ENCODE measurements at places on chromosomes 5 and 9. TPM values are rescaled to one million over a fixed set of nuclear protein-coding genes. Genes with fewer than 3 reads are reported as not detected.
A peak's percentile ranks its signal among the peaks of the same experiment; 100 is the strongest.

FBLL1 gene
- polyA plus RNA-seq: 0.61 TPM

DNA sequence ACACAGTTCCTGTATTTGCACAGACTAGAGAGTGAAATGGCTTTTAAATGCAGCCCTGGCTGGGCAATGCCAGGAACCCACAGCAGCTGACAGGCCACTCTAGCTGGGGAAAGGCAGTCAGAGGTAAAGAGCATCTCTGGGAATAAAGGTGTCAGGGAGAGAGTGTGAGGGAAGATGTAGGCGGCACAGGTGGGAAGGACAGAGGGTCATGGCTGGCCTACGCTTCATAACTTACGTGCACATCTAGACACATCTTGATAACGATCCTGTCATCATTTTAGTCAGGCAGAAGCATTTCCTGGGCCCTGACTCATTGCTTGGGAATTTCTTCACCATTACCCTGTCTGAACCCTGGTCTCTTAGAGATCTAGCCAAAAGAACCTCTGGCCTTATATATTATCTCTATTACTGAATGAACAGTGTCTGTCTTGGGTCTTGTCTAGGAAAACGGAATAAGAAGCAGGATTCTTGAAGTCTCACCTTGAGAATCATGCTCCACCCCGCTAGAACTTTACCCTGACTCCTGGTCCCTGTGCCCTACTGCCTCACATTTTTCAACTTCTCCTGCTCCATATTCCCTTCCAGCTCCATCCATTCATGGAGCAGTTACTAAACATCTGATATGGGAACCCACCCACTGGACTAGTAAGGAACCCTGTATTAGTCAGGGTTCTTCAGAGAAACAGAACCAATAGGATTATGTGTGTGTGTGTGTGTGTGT is 106.4 kb upstream of the ELL2 start:
- DNase-seq: peak; percentile 72

ARHGEF37 gene
- 0.92 TPM for polyA plus RNA-seq

DNA sequence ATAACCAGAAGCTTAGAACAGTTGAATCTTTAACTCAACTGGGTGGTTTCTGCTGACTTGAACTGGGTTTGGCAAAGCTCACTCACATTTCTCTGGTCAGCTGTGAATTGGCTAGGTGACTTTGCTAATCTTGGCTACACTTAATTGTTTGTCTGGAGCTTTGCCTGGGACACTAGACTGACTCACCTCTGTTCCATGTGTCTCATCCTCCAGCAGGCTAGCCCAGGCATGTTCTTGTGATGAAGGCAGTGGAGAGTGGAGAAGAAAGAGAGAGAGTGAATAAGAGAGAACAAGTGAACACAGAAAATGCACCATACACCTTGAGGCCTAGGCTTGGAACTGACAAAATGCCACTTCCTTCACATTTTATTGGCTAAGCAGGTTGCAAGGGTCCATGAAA is 32.6 kb downstream of the SPATA31D1 start:
- DNase-seq: peak; percentile 94

DAB2 gene
- polyA plus RNA-seq: 168 TPM

RNF208 gene
- polyA plus RNA-seq: 0.39 TPM

- no peak for DNase-seq
Measured at GRCh38 chr9:91949946-91950664, at the start of gene ROR2. Gene ROR2 (minus strand): TSS chr9:91950228.
